Esophagus mucosa (tissue), 1 donor: ENCODE measurements at places on chromosomes 3 and 15.

- no peak for ATAC-seq
Observed at GRCh38 chr3:118931996-118932395, 102.7 kb downstream of the IGSF11 start.

- ATAC-seq: no peak
Observed at GRCh38 chr3:12231431-12231830, 57.4 kb upstream of the PPARG start.

DNA sequence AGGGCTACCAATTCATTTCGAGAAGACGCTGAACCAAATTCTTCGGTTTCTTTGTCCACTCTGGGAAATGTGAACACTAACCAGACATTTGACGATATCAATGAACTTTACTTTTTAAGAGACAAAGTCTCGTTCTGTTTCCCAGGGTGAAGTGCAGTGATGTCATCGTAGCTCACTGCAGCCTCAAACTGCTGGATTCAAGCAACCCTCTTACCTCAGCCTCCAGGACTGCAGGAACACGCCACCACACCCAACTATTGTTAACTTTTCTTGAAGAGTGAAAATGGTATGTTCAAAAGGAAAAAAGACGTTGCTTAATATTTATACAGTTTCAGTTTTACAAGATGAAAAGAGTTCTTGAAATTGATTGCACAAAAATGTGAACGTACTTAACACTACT lies 30.6 kb downstream of the MB21D2 start:
- no peak for ATAC-seq

DNA sequence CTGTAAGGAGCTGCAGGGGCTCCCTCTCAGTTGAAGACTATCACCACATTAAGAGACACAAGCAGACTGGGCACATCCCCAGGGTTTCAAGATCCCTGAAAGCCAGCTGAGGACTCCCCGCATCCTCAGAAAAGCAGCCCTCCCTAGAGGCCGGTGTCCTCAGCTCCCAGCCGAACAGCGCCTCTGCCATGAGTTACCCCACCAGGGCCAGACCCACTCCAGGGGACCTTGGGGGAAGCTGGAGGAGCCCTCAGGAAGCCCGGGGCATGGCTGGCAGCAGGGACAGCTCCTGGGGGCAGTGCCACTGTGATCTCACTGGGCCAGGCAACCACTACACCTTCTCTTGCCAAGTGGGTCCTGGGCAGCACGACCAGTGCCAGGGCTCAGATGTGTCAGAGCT lies 8.1 kb downstream of the KLF15 start:
- no peak for ATAC-seq

DNA sequence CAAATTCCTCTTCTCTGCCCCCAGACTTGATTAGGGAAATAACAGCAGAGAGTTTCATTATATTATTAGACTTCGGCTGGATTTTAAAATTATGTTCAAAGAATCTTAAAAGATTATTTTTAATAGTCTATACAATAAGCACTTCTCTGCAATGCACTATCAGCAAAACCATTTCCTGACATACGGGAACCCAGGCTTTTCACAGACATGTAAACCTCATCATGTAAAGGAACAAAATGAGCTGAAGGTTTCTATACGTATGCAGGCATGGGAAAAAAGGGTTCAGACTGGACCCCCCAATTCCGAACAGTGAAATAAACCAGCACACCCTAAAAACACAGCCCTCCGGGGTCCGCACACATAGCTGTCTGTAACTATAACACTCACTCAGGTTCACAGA lies 77.5 kb upstream of the LMOD3 start:
- ATAC-seq: no peak

DNA sequence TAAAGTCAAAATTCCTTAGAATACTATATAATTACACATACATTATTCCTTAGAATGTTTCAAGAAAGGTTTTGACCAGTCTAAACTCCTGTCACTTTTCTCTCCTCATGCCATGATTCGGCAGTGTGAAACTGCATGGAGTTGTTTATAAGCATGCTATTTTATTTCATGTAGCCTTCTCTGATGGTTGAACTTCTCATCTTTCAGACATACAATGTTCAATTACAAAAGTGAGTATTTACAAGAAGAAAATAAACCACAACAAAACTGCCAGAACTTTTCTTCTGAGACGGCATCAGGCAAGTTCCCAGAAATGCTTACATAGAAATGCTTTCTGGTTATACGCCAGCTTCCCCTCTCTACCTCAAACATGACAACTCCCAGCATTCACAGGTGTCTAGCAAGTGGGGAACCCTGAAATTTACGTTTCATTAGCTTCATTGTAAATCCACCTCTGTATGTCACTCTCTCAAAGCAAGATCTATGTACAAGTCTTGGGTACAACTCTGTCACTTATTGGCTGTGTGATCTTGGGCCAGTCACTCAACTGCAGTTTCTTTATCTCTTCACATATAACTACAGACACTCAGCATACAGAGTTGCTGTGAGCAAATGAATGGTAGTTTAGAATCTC lies 42.7 kb downstream of the HDGFL3 start:
- ATAC-seq: no peak

DNA sequence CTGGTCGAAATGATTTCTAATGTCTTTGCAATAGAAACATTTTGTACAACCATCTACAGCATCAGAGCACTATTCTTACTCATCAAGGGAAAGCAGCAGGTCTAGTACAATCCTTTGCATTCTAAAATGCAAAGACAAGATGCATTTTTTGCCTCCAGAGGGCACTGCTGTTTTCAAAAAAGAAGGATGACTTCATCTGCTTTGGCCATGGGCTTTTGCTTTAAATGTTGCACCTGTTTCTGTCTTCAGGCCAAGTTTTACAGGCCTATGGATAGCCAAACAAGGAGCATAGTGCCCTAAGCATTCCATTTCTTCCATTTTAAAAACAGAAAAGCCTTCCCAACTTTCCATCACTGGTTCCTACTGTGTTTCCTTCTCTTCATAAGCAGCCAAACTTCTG lies 3.4 kb downstream of the PARP9 start:
- no peak for ATAC-seq

DNA sequence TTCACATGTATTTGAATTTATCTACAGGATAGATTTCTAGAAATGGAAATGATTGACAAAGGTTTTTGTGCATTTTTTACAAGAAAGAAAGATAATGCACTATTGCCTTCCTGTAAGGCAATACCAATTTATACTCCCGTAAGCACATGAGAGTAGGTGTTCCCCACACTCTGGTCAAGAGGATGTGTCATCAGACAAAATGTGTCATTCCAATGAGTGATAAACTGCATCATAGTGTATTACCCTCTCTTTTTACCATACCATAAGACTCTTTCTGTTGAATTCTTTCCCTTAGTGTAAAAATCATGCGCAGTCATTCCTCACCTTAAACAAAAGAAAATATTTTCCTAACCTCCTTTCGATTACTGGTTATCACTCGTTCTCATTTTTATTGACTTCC lies 251.0 kb downstream of the ROBO1 start:
- ATAC-seq: no peak

- ATAC-seq: no peak
Observed at GRCh38 chr15:91884606-91885005, 31.1 kb downstream of the SLCO3A1 start.

DNA sequence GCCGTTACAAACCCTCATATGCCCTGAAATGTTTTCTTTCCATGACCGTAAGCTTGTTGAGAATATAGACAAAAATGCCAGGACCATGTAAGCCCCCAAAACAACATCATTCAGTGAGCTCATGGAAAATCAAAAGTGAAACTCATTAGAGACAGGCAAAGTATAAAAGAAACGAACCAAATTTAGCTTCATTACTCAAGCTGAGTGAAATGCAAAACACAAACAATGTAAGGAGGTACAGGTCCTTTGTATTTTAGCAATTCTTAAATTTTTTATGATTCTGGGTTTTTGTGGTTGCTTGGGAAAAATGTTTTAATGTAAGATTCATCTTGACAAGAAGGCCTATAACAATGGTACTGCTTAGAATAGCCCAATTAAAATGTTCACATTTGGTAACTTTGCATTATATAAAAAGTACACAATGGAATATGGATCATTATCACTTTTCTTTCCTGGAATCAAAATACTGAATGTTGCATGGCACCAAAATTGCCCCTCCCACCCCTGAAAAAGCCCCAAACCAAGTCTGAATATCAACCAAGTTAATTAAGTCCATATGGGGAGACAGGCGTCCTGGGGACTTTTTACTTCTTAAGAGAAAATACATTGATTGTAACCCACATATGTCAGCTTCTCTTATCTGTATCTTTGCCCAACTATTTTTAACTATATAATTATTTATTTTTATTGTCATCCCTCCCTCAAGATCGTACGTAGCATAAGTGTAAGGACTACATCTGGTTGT lies 247.7 kb upstream of the CDIN1 start:
- no peak for ATAC-seq

DNA sequence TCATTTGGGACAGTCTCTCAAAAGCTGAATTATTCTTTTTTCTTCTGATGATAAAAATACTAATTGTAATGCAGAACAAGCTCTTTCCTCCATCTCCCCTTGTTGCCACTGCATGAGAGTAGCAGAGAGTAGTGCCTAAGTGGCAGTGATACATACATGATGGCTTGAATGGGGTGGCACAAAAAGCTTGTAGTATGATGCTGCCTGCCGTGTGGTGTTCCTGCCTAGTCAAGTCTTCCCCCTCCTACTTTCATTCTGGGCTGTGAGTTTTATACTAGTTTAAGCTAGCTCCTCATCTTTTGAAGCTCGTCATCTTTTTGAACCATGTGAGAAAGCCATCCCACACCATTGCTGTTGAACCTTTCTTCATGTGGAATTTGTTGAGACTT lies 230.5 kb downstream of the NFKBIZ start:
- no peak for ATAC-seq

DNA sequence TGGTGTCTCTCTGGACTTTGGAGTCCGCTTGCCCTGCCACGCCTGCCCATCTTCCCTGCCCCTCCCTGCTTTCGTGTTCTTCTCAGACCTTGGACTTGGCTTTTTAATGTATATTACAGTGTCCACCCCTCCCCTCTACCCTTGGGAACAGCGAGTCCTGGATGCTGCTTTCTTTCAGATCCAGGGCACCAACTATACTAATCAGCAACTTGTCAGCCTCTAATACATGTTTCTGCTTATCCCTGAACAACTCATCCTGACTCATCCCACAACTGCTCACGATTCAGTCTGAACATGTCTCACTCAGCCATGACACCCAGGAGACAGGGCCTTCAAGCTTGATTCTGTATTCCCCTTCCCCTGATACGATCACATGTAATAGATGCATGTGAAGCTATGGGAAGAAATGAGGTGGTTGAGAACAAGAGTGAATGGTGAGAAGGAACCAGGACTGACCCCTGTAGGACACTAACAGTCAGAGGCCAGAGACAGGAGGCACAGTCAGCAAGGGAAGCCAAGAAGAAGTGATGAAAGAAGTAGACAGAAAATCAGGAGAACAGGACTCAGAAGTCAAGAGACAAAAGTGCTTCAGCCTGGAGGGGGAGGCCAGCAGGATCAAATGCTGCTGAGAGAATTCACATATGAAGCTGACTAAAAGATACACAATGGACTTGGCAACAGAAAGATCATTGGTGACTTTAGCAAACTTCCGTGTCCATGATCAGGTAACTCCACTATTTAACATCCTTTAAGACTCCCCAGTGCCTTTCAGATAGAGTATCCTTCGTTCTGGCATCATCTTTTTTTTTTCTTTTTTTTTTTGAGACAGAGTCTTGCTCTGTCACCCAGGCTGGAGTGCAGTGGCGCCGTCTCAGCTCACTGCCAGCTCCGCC lies 35.4 kb downstream of the BCL2L10 start:
- ATAC-seq: peak; percentile 94

GRCh38 chr15:57329582-57330367 lies 46.5 kb upstream of the CGNL1 start:
- ATAC-seq: no peak

DNA sequence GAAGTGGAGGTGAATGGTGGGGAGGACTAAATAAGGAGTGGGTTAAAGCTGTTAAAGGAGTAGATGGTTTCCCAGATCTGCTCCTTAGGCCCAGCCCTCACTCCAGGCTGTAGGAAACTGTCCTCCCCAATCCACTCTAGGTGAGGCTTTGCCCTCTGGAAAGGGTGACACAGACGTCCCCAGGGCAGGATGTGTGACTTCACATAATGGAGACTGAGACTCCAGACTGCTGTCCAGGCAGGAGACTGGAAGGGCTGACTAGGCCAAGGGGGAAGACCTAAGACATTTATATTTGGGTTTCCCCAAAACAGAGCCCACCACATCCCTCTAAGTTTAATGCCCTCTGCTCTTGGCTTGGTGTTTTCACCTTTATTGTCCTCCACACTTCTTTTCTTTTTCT lies 488.5 kb downstream of the SHQ1 start:
- ATAC-seq: no peak

GRCh38 chr15:65306551-65306950 lies 2.1 kb downstream of the RNU5B-1 start:
- ATAC-seq: no peak

DNA sequence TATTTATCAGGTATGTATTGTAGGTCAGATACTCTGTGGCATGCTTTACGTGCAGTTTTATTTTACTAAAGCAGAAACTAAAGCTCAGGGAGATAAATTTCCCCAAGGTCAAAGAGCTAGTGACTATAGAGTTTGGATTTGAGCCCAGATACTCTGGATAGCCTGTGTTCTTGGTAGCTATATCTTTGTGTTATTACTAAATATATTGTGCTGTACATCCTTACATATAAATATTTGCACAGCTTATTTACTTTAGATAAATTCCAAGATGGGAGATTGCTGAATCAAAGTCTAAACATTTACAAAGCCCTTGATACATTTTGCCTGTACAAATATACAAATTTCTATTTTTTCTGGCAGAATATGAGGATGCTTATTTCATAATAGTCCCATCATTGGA lies 660.9 kb upstream of the NAALADL2 start:
- no peak for ATAC-seq

DNA sequence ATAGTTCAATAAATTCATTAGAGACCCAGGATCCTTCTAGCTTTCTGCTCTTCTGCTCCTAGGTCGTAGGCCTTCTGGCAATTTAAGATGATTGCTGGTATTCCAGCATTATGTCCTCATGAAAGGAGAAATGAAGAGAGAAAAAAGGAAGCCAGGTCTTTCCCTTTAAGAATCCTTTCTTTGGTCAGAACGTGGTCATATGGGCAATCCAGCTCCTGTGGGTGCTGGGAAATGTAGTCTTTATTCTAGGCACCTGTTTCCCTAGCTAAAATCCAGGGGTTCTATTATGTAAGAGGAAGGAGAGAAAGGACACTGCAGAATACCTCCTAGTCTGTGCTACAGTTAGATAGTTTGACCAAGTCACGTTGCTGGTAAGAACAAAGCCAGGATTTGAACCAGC lies 35.5 kb upstream of the NR1I2 start:
- ATAC-seq: no peak
